Breast epithelium (tissue), 4 donors: ENCODE measurements at places on chromosomes 3 and 15.

- no peak for DNase-seq
These were observed 97.2 kb downstream of the TBC1D5 start for GRCh38 chr3:17645074-17645698.

DNA sequence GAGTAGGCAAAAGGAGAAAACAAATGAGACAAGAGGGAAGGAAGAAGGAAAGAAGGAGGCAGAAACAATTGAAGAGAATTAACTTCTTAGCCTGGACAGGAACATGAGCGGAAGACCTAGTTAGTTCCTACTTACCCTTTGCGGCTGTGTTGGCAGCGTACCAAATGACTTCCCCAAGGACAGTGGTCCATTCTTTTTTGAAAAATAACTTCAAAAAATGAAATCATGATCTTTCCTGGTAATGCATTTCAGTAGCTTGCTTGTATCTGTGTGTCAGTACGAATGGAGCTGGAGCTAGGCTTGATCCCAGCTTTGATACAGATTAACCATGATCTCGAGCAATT, 41.5 kb upstream of the CFAP161 start:
- no peak for DNase-seq

DNA sequence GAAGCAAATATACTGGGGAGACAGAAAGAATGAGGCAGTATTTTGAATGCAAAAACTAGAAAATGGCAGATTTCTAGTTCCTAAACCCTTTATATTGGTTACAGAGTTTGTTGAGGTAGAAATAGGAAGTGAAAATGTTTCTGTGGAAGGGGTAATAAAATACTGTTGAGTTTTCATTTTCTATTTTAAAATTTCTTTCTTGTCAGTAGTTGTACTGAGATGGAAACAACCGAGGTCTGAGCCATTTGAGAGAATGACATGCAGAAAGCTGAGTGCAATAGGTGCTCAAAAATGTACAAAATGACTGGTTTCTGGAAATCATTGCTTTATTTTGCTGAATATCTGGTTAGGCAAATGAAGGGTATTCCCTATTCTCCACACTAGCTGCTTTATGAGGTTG, 361.4 kb downstream of the CHL1 start:
- DNase-seq: no peak

DNA sequence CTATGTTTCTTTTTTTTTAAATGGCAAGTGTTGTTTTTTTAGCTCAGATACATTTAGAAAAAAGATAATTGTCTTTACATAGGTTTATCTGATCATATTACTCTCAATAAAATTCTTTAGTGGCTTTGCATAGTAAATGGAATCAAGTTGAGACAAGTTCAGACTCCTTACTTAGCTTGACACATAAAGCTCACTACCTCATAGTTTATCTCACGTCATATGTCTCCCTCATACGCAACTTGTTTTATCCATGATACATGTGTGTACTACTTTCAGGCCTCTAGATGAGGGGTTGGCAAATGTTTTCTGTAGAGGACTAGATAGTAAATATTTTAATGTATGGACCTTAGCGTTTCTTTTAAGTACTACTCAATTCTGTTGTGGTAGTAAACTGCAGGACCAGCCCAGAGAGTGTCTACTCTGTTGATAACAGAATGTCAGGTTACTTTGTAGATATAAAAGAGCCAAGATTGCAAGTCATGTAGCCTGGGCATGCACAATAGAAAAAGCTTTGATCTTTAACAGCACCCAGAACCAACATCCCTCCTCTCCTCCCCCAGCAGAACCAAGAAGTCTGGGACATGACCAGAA, 28.2 kb upstream of the MGA start:
- DNase-seq: no peak

- DNase-seq: no peak
These were observed 43.9 kb downstream of the MEIS2 start for GRCh38 chr15:37056177-37057121.

GRCh38 chr3:140574375-140574774, 103.5 kb upstream of the TRIM42 start:
- DNase-seq: no peak

GRCh38 chr15:62739507-62739906, 303.0 kb upstream of the TPM1 start:
- DNase-seq: no peak

GRCh38 chr15:64246364-64247189, 83.8 kb upstream of the PPIB start:
- no peak for DNase-seq

DNA sequence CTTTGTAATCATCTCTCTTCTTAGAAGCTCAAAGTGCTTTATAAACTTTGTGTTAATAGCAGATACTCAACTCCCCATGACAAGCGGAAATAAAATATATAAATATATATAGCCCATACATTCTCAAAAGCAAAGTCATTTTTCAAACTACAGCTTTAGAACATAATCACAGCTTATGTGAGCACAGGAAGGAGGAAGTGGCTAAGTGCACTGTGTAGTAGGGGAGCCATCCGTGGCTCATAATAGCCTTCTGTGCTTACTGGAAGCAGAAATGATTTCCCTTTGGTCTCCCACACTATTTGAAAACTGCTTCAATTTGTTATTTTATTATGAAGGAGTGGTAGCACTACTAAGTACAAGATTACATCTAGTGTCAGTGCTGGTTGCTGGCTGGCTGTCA, 151.4 kb upstream of the ARL6 start:
- DNase-seq: no peak

- DNase-seq: no peak
These were observed 6.1 kb upstream of the CMTM6 start for GRCh38 chr3:32508711-32509110.

GRCh38 chr15:46304321-46304720, 669.5 kb downstream of the SQOR start:
- DNase-seq: no peak

DNA sequence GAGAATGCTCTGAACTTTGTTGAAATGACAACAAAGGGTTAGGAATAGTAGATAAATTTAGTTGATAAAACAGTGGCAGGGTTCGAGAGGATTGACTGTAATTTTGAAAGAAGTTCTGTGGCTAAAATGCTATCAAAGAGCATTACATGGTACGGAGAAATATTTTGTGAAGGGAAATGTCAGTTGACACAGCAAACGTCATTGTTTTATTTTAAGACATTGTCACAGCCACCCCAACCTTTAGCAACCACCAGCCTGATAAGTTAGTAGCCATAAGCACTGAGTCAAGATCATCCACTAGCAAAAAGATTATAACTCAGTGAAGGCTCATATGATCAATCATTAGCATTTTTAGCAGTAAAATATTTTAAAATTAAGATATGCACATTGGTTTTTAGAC, 8.7 kb upstream of the ST3GAL6 start:
- DNase-seq: no peak

- DNase-seq: no peak
These were observed 143.7 kb downstream of the MYLK start for GRCh38 chr3:123740391-123740822.
